ENCODE measurements at places on chromosomes 12 and 14.

- DNase-seq = no peak
Measured at GRCh38 chr14:22845821-22846625, 9.6 kb downstream of the MMP14 start.

DNA sequence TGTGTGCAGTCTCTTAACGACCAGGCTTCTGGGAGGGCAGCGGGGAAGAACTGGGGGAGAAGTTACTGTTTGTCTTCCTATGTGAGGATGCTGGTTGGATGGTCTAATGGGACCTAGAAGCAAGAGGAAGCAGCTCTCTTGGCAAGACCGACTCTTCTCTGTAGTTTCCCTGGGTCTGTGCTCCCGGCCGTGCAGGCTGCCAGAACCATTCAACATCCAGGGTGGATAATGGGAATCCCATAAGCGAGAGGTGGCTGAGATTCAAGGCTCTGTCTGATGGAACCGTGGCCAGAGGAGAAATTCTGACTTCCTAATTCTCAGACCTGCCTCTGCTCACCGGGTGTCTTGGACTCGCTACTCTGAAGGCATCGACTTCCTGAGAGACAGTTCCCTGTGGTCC is 561.0 kb upstream of the TBX3 start:
- no peak for DNase-seq

DNA sequence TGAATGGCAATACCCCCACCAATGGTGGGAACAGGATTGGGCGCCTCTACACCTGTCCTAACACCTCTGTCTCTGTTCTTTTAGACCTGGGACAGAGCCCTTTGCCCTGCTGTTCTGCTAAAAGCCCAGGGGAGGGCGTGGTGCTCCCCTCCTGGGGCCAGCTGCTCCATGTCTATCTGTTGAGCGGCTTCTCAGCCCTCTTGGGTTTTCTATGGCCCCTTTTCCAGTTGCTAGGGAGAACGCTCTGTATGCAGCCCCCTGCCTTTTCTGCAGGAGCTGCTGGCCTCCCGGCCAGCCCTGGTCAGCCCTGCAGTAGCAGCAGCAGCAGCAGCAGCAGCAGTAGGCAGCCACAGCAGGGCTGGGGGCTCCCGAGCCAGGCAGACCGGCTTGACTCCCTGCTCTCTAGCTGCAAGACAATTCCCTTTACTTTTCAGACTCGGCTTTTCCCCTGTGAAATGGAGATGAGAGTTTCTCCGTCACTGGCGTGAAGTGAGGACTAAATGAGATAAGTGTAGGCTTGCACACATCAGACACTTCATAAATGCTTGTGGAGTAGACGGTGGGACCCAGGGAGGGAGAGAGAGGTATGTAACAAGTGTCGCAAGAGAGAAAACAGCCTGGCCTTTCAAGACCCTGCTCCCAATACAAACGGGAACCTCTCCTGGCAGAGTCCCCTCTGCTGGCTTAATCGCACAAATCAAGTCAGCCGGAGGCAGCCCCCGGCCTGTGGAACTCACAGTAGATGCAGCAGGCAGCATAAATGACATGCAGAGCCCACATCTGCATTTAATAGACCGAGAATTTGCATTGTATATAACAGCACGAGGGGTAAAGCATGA is 1.0 kb downstream of the RTL1 start:
- no peak for DNase-seq

- DNase-seq = no peak
Measured at GRCh38 chr12:20024194-20024593, 344.1 kb upstream of the PDE3A start.

DNA sequence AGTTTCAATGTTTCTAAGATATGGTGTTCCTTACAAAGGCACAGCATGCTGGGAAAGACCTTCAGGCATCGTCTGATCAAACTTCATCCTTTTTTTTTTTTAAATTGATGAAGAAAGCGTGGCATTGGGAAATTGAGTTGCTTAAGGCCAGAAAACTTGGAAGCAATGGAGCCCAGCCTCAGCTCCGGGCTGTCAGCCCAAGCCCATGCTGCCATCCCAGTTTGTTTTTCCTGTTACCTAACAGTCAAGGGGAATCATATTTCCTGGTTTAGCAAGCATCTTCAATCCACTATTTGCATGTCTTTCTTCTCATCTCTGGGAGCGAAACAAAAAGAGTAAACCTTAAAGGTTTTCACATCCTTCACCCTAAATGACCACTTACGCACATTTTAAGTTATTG is 200.2 kb downstream of the CHST11 start:
- no peak for DNase-seq

DNA sequence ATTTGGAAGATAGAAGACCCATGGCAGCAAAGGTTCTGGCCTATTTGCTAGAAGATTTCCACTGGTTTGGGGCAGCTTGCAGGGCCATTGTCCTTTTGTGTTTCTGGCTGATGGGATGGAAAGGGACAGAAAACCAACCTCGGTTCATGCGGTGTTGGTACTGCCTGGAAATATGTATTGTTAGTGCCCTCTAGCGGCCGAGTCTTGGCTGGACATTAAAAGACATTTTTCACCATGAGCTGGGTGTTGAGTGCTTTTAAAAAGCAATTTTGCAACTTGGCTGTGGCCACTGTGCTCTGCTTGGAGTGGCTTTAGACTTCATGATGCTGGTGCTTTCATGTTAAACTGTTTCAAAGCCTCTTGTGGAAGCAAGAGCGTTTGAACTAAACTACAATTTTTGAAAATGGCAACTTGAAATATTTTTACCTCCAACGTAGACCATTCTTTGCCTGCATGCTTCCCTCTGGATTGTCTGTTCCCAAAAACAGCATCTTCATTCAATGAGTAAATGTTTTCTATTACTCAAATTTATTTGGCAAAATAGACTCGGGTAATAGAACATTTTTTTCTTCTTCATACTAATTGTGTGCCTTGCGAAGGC is 102.7 kb upstream of the TBX5 start:
- peak; percentile 78 for DNase-seq

- DNase-seq = no peak
Measured at GRCh38 chr14:82549306-82549990, 1015.8 kb upstream of the SEL1L start.

DNA sequence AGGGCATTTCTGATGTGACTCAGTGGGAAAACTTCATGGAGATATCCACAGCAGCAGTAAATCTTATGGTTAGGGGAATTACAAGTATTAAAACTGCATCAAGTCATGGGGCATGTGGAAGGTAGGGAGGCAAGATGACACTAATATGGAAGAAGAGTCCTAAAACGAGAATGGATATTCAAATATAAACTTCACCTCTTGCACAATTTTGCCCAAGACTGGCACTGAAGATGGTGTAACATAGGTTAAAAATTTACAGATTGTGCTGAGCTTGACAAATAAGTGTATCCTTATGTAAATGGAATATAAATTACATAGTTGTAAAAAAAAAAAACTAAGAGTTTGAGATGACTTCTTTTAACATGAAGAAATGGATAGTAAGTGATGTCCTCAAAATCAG is 12.8 kb downstream of the ETFRF1 start:
- DNase-seq = no peak

- DNase-seq = no peak
Measured at GRCh38 chr12:42373669-42374068, 47.7 kb downstream of the PPHLN1 start.

GRCh38 chr14:103386713-103387329 is 1.6 kb downstream of the MARK3 start:
- DNase-seq = no peak

GRCh38 chr12:31600252-31600651 is 9.3 kb upstream of the DENND5B start:
- DNase-seq = no peak

DNA sequence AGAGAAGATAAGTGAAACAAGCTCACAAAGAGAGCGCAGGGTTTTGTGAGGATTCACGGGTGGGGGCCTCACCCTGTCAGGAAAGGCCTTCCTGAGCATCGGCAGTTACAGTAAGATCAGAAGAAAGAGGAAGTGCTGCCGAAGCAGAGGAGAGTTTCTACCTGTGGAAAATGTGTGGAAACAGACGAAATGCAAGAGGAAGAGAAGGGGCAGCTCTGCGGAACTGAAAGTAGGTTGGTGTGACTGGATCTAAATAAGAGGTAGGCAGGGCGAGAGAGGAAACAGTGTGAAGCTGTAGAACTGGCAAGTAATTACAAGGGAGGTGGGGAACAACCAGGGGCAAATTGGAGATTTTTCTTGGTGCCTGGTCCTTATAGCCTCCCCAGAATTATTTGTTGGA is 2.6 kb downstream of the GPR68 start:
- no peak for DNase-seq

GRCh38 chr14:59511916-59512575 is 27.7 kb downstream of the JKAMP start:
- DNase-seq = peak; percentile 66

GRCh38 chr12:3236345-3237187 is 159.4 kb downstream of the TSPAN9 start:
- DNase-seq = no peak

DNA sequence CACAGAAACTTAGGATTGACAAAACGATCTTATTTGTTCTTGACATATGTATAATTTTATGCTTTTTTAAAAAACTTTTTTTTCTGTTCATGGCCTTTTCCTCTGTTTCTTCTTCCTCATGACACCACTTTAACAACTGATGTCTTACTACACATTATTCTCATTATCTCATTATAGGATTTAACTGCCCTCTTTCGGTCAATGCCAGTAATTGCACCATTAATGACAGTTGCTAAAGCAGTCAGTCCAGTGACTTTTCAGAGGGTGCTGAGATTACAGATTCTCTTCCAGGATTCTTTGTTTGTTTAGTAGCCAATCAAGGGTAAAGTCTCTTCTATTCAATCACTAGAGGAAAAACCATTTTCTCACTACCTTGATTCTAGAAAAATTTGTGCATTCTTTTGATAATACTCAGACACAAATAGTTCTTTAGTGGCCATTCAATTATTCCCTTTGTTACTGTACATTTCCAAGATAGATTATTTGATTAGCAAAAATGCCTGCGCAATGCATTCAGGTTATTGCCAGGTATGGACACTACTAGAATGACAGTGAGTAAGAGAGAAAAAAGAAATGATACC is 50.1 kb downstream of the KLRG1 start:
- peak; percentile 26 for DNase-seq
